ENCODE measurements at places on chromosomes 4 and X. TPM values are rescaled to one million over a fixed set of nuclear protein-coding genes. Genes with fewer than 3 reads are reported as not detected.
A peak's percentile ranks its signal among the peaks of the same experiment; 100 is the strongest.

DNA sequence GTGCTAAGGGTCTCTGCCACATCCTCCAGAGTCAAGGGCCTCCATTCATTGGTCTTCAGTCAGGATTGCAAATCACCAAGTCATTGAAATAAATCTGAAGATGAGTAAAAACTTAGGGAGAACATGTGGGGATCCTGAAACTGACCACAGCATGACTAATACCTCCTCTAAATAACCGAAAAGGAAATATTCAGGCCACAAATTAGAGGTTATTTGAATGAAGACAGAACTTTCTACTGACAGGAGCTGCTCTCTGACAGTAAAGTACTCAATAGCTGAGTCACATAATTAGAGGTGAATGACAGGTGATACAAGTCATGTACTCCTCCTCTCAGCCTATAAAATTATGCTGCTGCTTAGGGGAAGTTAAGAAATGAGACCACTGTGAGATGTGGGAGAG lies 240.2 kb upstream of the F9 start:
- H3K27ac ChIP-seq, result no peak overlapping the region
- no peak overlapping the region for H3K4me3 ChIP-seq
- no peaks in the 10 kb centered on the region for H3K36me3 ChIP-seq

DNA sequence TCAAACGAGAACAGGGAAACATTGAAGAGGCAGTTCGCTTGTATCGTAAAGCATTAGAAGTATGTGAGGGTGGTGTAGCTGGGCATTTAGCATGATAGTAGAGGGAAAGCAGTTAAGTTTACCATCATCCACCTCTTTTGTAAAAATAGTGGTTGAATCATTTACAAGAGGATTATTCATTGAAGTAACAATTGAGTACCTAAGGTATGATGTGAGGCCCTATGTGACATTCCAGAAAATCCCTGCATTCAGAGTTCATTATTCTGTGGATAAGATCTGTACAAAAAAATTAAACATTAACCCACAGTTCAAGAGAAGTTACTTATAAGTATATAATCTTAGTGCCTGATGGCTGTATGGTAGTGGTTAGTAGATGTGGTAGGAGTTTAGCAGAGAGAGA lies 22.2 kb upstream of the GCNA start:
- peaks cover 88% of the 10 kb centered on the region for H3K36me3 ChIP-seq
- no peak overlapping the region for H3K4me3 ChIP-seq
- DNase-seq, result no peak
- no peaks in the 10 kb centered on the region for H3K27me3 ChIP-seq
- no peaks in the 10 kb centered on the region for H3K4me1 ChIP-seq
- H3K27ac ChIP-seq, result no peak overlapping the region

- no peaks in the 10 kb centered on the region for H3K36me3 ChIP-seq
- H3K27me3 ChIP-seq, result no peaks in the 10 kb centered on the region
- H3K4me1 ChIP-seq, result no peaks in the 10 kb centered on the region
- H3K4me3 ChIP-seq, result no peak overlapping the region
Observed at GRCh38 chrX:10190367-10190766, 33.6 kb downstream of the CLCN4 start.

- DNase-seq, result no peak
- no peak overlapping the region for H3K27ac ChIP-seq
- no peaks in the 10 kb centered on the region for H3K36me3 ChIP-seq
- no peaks in the 10 kb centered on the region for H3K4me1 ChIP-seq
- H3K4me3 ChIP-seq, result no peak overlapping the region
Observed at GRCh38 chrX:148298737-148299136, 201.7 kb upstream of the AFF2 start.

- H3K27ac ChIP-seq, result peak overlapping the region; percentile 91
- H3K4me3 ChIP-seq, result no peak overlapping the region
- H3K36me3 ChIP-seq, result no peaks in the 10 kb centered on the region
- no peak for DNase-seq
- H3K4me1 ChIP-seq, result no peaks in the 10 kb centered on the region
Observed at GRCh38 chr4:184856277-184856609, 30.5 kb upstream of the ACSL1 start.

DNA sequence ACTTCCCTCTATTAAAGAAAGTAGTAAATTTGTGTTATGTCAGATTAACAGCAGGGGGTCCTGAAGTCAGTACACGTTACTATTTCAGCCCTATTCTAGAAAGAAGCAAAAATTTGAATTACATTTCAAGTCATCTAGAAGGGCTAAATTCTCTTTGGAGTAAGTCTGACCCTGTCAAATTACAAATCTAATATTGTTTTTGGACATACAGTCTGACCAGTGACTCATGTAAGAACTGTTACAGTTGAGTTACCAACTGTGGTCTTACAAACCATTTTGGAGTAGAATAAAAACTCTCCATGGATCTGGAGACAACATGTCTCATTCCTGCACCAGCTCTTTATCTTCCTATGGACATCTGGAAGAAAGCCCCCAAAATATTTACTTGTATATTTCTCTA lies 36.0 kb upstream of the GYPA start:
- H3K36me3 ChIP-seq, result no peaks in the 10 kb centered on the region
- no peak overlapping the region for H3K4me3 ChIP-seq
- H3K4me1 ChIP-seq, result no peaks in the 10 kb centered on the region
- no peaks in the 10 kb centered on the region for H3K27me3 ChIP-seq

DNA sequence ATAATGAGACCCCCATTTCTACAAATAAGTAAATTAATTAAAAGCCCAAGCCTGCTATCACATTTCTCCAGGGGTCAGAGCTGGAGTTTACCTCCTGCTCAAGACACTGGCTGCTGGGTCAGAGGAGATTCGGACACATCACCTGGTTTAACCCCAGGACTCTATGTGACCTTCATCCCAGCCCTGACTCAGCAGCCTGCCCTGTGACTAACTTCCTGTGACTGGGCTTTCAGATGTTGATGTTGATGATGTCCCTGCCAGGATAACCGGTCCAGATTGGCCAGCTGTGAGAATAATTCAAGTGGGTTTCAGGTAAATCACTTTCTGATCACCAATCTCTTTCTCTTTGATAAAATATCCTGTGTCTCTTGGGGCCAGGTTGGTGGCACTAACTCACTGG lies 102.4 kb upstream of the MAML3 start:
- H3K27ac ChIP-seq, result no peak overlapping the region
- H3K4me3 ChIP-seq, result no peak overlapping the region
- peaks cover 7% of the 10 kb centered on the region for H3K27me3 ChIP-seq
- DNase-seq, result no peak

GRCh38 chr4:140793291-140793690 lies 37.1 kb upstream of the TBC1D9 start:
- H3K4me3 ChIP-seq, result no peak overlapping the region
- H3K27ac ChIP-seq, result no peak overlapping the region
- H3K27me3 ChIP-seq, result no peaks in the 10 kb centered on the region
- no peaks in the 10 kb centered on the region for H3K36me3 ChIP-seq
- H3K4me1 ChIP-seq, result no peaks in the 10 kb centered on the region
- DNase-seq, result no peak

DNA sequence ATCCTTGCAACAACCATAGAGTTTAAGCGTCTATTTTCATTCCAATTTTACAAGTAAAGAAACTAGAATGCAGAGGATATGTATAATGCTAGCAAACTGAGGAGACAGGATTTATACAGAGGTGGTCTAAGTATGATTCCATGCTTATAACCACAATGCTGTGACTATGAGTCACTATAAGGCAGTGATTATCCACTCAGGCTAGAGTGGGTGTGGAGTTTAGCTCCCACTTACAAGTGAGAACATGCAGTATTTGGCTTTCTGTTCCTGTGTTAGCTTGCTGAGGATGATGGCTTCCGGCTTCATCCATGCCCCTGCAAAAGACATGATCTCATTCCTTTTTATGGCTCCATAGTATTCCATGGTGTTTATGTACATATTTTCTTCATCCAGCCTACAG lies 41.6 kb upstream of the EDA2R start:
- H3K4me3 ChIP-seq, result no peak overlapping the region
- no peak for DNase-seq
- H3K27me3 ChIP-seq, result no peaks in the 10 kb centered on the region
- H3K36me3 ChIP-seq, result no peaks in the 10 kb centered on the region
- H3K27ac ChIP-seq, result no peak overlapping the region

- no peak for DNase-seq
- no peak overlapping the region for H3K4me3 ChIP-seq
- no peaks in the 10 kb centered on the region for H3K4me1 ChIP-seq
- H3K36me3 ChIP-seq, result no peaks in the 10 kb centered on the region
- H3K27ac ChIP-seq, result no peak overlapping the region
Observed at GRCh38 chr4:68310651-68311247, 39.1 kb downstream of the YTHDC1 start.

DNA sequence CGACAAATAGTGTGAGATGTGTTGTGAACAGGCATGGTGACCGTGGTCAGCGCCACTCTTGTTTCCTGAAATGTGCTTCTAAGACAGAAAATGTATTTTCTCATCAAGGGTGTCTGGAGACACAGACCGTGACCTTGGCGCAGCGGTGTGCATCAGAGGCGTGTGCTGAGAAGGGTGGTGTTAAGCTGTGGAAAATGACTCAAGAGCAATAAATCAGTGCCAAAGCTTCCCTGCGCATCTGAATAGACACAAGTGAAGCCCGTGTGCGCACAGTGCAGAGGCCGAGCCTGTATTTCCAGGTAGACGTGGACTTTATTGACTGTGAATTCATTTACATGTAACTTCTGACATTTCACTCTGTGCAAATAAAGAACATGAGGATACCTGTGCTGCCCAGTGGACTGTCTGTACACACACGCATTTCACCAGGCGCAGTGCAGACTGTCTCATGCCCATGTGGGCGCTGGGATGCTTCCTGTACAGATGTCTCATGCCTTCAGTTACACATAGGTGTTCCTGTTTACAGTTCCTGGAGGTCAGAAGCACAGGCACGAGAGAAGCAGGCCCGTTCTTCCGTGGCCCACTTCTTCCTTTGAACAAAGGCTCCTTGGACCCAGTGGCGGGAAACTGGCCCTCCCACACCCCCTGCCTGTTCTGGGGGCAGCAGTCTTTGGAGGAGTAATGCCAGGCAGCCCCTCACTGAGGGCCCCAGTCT lies 31.9 kb downstream of the NSG1 start:
- peaks cover 84% of the 10 kb centered on the region for H3K36me3 ChIP-seq
- no peaks in the 10 kb centered on the region for H3K27me3 ChIP-seq
- H3K4me3 ChIP-seq, result no peak overlapping the region
- no peaks in the 10 kb centered on the region for H3K4me1 ChIP-seq
- no peak overlapping the region for H3K27ac ChIP-seq

DNA sequence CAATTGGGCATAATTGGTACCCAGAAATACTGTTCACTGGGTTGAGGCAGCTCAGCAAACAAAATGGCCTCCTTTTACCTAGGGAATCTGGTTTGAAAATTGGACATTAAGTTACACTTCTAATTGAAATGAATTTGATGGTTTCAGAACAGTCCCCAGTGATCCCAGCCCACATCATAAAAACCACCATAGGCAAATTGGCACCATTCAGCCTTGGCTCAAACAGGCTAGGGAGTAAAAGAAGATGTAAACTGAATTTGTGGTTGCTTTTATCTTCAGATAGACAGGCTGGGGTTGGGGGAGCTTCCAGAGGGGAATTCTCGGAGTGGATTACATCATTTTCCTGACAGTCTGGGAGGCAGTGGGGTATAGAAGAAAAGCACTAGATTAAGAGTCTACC lies 576.5 kb downstream of the MID1IP1 start:
- no peak overlapping the region for H3K4me3 ChIP-seq
- no peaks in the 10 kb centered on the region for H3K36me3 ChIP-seq
- no peaks in the 10 kb centered on the region for H3K4me1 ChIP-seq
- DNase-seq, result no peak
- no peaks in the 10 kb centered on the region for H3K27me3 ChIP-seq

- H3K4me1 ChIP-seq, result no peaks in the 10 kb centered on the region
- no peak for DNase-seq
- H3K27ac ChIP-seq, result no peak overlapping the region
- H3K4me3 ChIP-seq, result no peak overlapping the region
- H3K36me3 ChIP-seq, result no peaks in the 10 kb centered on the region
Observed at GRCh38 chr4:53494851-53495250, 96.4 kb downstream of the LNX1 start.

- no peak overlapping the region for H3K27ac ChIP-seq
- no peaks in the 10 kb centered on the region for H3K36me3 ChIP-seq
- H3K4me1 ChIP-seq, result no peaks in the 10 kb centered on the region
- no peaks in the 10 kb centered on the region for H3K27me3 ChIP-seq
- no peak overlapping the region for H3K4me3 ChIP-seq
Observed at GRCh38 chr4:14277505-14277904, 650.0 kb upstream of the BOD1L1 start.

DNA sequence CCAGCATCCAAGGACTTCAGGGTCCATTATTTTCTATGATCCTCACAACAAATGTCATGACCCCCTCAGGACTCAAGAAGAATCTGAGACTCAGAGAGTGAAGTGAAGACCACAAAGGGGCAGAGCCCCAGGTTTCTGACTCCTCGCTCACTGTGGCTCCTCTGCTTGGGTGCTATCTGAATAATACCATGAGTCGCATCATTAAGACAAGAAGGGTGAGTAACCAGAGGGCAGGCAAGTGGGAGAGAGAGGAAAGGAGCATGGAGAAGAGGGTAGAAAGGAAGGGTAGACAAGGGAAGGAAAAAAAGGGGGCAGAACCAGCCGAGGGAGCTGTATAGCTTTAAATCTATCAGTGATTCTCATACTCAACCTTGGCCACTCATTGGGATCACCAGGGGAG lies 15.5 kb upstream of the HSD17B10 start:
- DNase-seq, result no peak
- H3K27me3 ChIP-seq, result no peaks in the 10 kb centered on the region
- no peaks in the 10 kb centered on the region for H3K4me1 ChIP-seq
- H3K36me3 ChIP-seq, result no peaks in the 10 kb centered on the region
- H3K4me3 ChIP-seq, result no peak overlapping the region
- no peak overlapping the region for H3K27ac ChIP-seq

GRCh38 chr4:27154706-27155105 lies 294.1 kb downstream of the STIM2 start:
- H3K4me1 ChIP-seq, result no peaks in the 10 kb centered on the region
- no peak for DNase-seq
- H3K27ac ChIP-seq, result no peak overlapping the region

- DNase-seq, result no peak
- no peaks in the 10 kb centered on the region for H3K36me3 ChIP-seq
- H3K4me1 ChIP-seq, result no peaks in the 10 kb centered on the region
- H3K27ac ChIP-seq, result no peak overlapping the region
Observed at GRCh38 chr4:71206763-71207162, 132.1 kb upstream of the SLC4A4 start.

The PNMA6A gene
- 2.3 TPM for polyA plus RNA-seq

The PRICKLE3 gene
- 5.6 TPM for polyA plus RNA-seq

The USP17L11 gene
- polyA plus RNA-seq, result not detected

The PCDH18 gene
- polyA plus RNA-seq, result 123 TPM

The PCYT1B gene
- polyA plus RNA-seq, result 6.4 TPM

The GABRG1 gene
- polyA plus RNA-seq, result 0.70 TPM

The SYN1 gene
- 5.6 TPM for polyA plus RNA-seq

The MID1IP1 gene
- polyA plus RNA-seq, result 24.0 TPM

The STATH gene
- not detected for polyA plus RNA-seq

The EPGN gene
- polyA plus RNA-seq, result not detected

The FGFBP2 gene
- 0.28 TPM for polyA plus RNA-seq

Data from left lung (tissue), 14 donors.